ENCODE measurements at places on chromosomes 6 and 20. TPM values are rescaled to one million over a fixed set of nuclear protein-coding genes. Genes with fewer than 3 reads are reported as not detected.

The TNXB gene
- 4.3 TPM for polyA plus RNA-seq

The POPDC3 gene
- 0.24 TPM for polyA plus RNA-seq

The OCSTAMP gene
- polyA plus RNA-seq: not detected

The PDE7B gene
- polyA plus RNA-seq: 8.1 TPM

The LCA5 gene
- 9.4 TPM for polyA plus RNA-seq

The CTAGE9 gene
- polyA plus RNA-seq: not detected

The LPIN3 gene
- polyA plus RNA-seq: 20.9 TPM

The OR2B6 gene
- polyA plus RNA-seq: 0.11 TPM

The FAXC gene
- 3.1 TPM for polyA plus RNA-seq

The UBE2C gene
- 60.5 TPM for polyA plus RNA-seq

The VSTM2L gene
- polyA plus RNA-seq: 2.1 TPM

The CST7 gene
- 0.24 TPM for polyA plus RNA-seq

The SRMS gene
- 0.26 TPM for polyA plus RNA-seq

The ARMH2 gene
- not detected for polyA plus RNA-seq

The CDC25B gene
- polyA plus RNA-seq: 40.0 TPM

The VGLL2 gene
- polyA plus RNA-seq: not detected

The HEY2 gene
- 6.4 TPM for polyA plus RNA-seq

The UCKL1 gene
- polyA plus RNA-seq: 66.1 TPM

The C20orf202 gene
- polyA plus RNA-seq: 0.30 TPM

The SMOC2 gene
- polyA plus RNA-seq: 21.5 TPM

The ARMC2 gene
- polyA plus RNA-seq: 14.4 TPM

The CCN6 gene
- 2.9 TPM for polyA plus RNA-seq

The HLA-DRB1 gene
- polyA plus RNA-seq: 48.7 TPM

The SPINT3 gene
- polyA plus RNA-seq: not detected

The SLC26A8 gene
- polyA plus RNA-seq: 0.77 TPM

The OR5V1 gene
- not detected for polyA plus RNA-seq

The LY6G6F gene
- polyA plus RNA-seq: 1.0 TPM

The NCOA5 gene
- 62.7 TPM for polyA plus RNA-seq

The AGPAT4 gene
- polyA plus RNA-seq: 22.7 TPM

The ZBTB22 gene
- 27.5 TPM for polyA plus RNA-seq

The MDFI gene
- polyA plus RNA-seq: 39.6 TPM

The PRDM13 gene
- polyA plus RNA-seq: not detected

The GPR6 gene
- polyA plus RNA-seq: not detected

The MOXD1 gene
- polyA plus RNA-seq: 182 TPM

Measured in renal pelvis (tissue), 12 donors.